ENCODE measurements at places on chromosomes 4 and X. TPM values are rescaled to one million over a fixed set of nuclear protein-coding genes. Genes with fewer than 3 reads are reported as not detected.

Gene SSX4B
- not detected for polyA plus RNA-seq

Gene RASL11B
- polyA plus RNA-seq = 1.2 TPM

Gene TKTL2
- 0.02 TPM for polyA plus RNA-seq

Gene JAKMIP1
- 1.5 TPM for polyA plus RNA-seq

Gene ANKRD50
- 3.1 TPM for polyA plus RNA-seq

Gene NKX3-2
- 0.05 TPM for polyA plus RNA-seq

Gene SERTM2
- 0.02 TPM for polyA plus RNA-seq

Gene USP51
- polyA plus RNA-seq = 2.1 TPM

Gene SPANXB1
- 0.41 TPM for polyA plus RNA-seq

Gene CTAG1B
- not detected for polyA plus RNA-seq

Gene RADX
- 7.6 TPM for polyA plus RNA-seq

Gene GNRHR
- not detected for polyA plus RNA-seq

Gene TEX13A
- polyA plus RNA-seq = not detected

Gene LONRF3
- polyA plus RNA-seq = 0.25 TPM

Gene NDNF
- polyA plus RNA-seq = 2.8 TPM

Gene CXCL11
- polyA plus RNA-seq = 9.6 TPM

Gene MAGEB2
- polyA plus RNA-seq = 0.05 TPM

Gene KIT
- polyA plus RNA-seq = 2.3 TPM

Gene TMEM47
- 7.4 TPM for polyA plus RNA-seq

Gene PDGFC
- polyA plus RNA-seq = 13.1 TPM

Gene SH2D1A
- 81.1 TPM for polyA plus RNA-seq

Gene RAB40AL
- 0.09 TPM for polyA plus RNA-seq

Gene ZNF41
- 4.6 TPM for polyA plus RNA-seq

Gene PCDH19
- polyA plus RNA-seq = 0.46 TPM

Gene ESX1
- 0.05 TPM for polyA plus RNA-seq

Gene CABS1
- 0.02 TPM for polyA plus RNA-seq

Gene SLIT2
- 1.6 TPM for polyA plus RNA-seq

Gene CSAG3
- 1.3 TPM for polyA plus RNA-seq

Gene HERC5
- polyA plus RNA-seq = 19.1 TPM

Gene VCX3A
- 0.16 TPM for polyA plus RNA-seq

Gene MAGED4B
- polyA plus RNA-seq = 21.1 TPM

Gene AFM
- polyA plus RNA-seq = 0.02 TPM

Gene GEMIN8
- 20.7 TPM for polyA plus RNA-seq

Gene SMIM14
- polyA plus RNA-seq = 42.0 TPM

Gene CT55
- polyA plus RNA-seq = 0.07 TPM

Gene GLUD2
- 0.23 TPM for polyA plus RNA-seq

Gene EPHA5
- polyA plus RNA-seq = 0.05 TPM

Gene IL1RAPL2
- polyA plus RNA-seq = not detected

Gene TMEM31
- 0.37 TPM for polyA plus RNA-seq

Gene IL15
- polyA plus RNA-seq = 38.9 TPM

Gene CA5B
- 2.9 TPM for polyA plus RNA-seq

Gene CYSLTR1
- polyA plus RNA-seq = 4.7 TPM

Gene MTMR1
- polyA plus RNA-seq = 23.1 TPM

Gene BEND2
- 0.05 TPM for polyA plus RNA-seq

Gene DCAF4L1
- 0.32 TPM for polyA plus RNA-seq

Gene GAGE1
- polyA plus RNA-seq = not detected

Gene NPY2R
- 0.02 TPM for polyA plus RNA-seq

Gene RAB41
- polyA plus RNA-seq = 0.09 TPM

Gene FAT4
- 0.94 TPM for polyA plus RNA-seq

Gene BRS3
- polyA plus RNA-seq = 0.27 TPM
